ENCODE measurements at places on chromosomes 5 and 9. TPM values are rescaled to one million over a fixed set of nuclear protein-coding genes. Genes with fewer than 3 reads are reported as not detected.

GRCh38 chr5:35838370-35839042, 18.2 kb upstream of the IL7R start:
- no peak for DNase-seq

DNA sequence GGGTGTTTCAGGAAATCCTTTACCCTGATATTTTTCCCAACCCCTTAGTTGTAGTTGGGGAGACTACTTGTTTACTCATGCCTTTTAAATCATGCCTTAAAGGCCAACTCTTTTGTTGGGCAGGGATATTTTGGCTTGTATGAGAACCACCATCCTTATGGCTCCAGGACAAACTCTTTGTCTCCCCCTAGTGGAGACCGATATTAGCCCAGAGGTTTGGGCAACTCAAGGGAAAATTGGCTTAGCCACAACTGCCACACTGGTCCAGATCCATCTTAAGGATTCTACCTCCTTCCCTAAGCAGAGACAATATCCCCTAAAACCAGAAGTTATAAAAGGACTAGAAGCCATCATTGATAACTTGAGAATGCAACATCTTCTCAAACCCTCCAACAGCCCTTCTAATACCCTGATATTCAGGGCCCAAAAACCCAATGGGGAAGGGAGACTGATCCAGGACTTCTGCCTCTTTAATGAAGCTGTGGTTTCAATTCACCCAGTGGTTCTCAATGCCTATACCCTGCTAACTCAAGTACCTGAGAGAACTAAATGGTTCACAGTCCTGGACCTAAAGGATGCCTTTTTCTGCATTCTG, 100.9 kb upstream of the HCN1 start:
- DNase-seq = no peak

GRCh38 chr5:115458003-115458409, 86.6 kb downstream of the FEM1C start:
- DNase-seq = no peak

DNA sequence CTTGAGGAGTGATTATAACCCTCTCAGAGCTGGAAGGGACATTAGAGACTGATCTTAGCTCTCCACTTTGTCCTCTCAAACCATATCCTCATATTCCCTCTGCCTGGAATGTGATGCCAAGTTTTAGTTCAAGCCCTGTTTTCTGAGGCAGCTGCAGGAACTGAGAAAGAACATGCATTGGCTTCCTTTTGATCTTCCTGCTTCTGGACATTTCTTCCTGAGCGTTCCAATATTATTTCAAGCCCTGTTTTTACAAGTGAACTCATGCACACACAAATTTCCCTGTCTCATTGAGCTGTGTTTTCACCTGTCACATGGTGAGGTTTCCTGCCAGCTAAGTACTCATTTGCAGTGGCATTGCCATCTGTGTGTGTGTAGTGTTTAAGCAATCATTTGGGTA, 17.0 kb downstream of the FOCAD start:
- DNase-seq = no peak

DNA sequence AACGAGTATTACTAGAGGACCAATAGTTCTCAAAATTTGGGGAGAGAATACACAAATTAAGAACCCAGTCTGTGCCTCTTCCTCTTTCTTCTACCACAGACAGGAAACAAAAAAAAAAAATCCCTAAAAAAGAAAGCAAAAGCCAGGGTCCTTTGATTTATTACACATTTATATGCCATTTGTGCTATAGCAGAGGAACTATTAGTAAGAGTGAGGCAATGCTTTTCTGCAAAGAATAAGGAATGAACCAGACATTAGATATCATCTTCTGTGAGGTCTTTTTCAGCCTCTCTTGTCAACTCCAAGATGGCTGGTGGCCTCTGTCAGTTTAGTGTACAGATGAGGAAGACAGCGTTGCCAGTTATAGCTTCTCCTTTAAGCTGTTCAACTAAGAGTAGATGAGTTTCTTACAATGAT, 127.6 kb downstream of the RFX3 start:
- peak; percentile 66 for DNase-seq

DNA sequence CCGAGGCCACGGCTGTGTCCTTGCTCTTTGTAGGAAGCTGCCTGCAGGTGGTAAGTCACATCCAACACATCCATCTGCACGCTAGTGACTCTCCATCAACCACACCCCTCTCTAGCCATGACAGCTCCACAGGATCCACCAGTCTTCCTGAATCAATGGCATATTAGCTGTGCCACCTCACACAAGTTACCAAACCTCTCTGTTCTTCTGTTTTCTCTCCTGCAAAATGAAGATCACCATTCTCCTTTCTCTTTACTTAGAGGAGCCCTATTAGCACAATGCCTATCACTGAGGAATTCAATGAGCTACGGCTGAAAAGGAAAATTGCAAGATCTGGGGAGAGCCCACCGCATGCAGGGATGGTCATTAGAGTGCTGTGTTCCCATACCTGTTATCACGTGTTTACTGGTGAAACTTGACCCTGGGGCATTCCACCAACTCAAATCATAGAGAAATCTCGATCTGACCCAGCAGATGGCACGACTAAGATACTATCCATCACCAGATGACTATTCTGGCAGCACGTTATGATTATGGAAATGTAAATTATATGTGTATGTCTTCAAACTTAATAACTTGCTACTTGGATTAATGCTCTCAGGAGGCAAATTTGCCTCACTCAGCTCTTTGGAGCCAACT, 20.9 kb downstream of the WHRN start:
- DNase-seq = no peak

FAXDC2 gene
- not detected for total RNA-seq

C9 gene
- not detected for total RNA-seq

CCDC187 gene
- total RNA-seq = 8.2 TPM

GDA gene
- not detected for total RNA-seq

CCDC171 gene
- total RNA-seq = 5.1 TPM

All from B cell (primary cell).